ENCODE measurements at places on chromosomes 5 and 9.
A peak's percentile ranks its signal among the peaks of the same experiment; 100 is the strongest.

DNA sequence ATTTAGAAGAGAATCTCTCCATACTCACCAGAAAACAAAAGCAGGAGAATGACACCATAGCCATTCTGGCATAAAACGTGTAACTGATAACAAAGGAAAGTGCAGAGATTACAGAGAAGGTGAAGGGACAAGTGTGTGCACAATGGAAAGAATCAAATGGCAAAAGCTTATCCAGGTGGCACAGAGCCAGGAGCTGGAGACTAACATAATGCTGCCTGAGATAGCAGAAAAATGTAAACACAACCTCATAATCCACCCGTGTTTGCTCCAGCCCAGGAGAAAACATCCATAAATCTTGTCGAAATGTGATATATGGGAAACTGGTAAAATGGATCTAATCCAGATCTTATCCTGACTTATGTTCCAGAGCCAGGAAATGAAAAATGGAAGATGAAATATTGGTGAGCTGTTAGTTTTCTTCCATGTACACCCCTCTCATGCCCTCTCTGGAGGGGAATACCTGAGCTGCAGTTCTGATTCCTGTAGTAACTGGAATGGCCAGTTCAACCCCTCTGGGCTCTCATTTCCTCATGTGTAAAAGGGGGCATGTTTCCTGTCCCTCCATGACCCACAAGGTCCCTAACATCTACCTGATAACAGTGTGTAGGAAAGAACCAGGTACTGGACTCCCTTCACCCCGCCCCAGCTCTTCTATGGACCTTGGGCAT, 212.3 kb upstream of the DAPK1 start:
- no peak for DNase-seq

DNA sequence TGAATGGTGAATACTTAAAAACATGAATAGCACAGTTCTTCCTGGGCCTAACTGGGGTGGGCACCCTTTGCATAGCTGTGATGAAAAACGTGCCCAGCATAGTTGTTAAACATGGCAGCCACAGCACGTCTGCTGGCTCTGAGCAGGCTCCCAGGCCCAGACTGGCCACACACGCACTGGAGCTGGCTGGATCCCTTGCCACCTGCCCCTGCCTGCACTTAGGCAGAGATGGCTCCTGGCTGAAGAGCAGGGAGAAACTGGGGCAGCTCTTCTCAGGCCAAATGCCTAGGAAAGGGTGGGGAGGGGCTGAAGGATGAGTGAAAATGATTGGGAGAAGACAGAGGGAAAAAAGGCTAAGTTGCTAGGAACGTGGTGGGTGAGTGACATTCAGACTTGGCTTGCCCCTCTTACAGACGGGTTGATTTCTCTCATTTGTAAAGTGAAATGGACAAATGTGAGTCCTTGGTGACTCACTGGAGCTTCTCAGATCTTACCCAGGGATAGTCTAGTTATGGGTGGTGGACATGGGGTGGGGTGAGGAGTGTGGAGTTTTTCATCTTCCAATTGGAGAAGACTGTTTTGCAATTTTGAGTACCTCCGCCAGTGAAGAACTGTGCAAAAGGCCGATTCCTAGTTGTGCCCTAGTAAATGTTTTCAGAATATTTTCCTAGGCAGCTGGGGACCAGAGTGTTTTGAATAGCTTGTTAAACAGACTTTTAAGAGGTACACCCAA, 42.4 kb downstream of the TRIO start:
- DNase-seq = no peak

DNA sequence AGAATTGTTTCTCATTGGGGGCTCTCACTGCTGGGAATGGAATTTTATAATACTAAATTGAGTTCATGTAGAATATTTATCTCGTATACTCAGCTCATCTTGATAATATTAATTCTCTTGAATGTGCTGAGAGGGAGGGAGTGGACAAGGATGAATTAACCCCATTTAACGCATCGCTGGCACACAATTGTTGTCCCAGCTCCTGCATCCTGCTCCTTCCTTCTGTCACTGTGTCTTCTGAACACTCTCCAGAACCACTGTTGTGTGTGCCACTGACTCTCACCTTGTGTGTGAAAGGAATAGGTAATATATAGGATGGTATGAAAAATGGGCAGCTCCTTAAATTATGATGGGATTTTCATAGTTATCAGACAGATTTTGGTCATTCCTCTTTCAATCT, 267.3 kb downstream of the MTRR start:
- DNase-seq = no peak

- no peak for DNase-seq
Measured at GRCh38 chr9:133606708-133607025, 2.5 kb downstream of the FAM163B start.

DNA sequence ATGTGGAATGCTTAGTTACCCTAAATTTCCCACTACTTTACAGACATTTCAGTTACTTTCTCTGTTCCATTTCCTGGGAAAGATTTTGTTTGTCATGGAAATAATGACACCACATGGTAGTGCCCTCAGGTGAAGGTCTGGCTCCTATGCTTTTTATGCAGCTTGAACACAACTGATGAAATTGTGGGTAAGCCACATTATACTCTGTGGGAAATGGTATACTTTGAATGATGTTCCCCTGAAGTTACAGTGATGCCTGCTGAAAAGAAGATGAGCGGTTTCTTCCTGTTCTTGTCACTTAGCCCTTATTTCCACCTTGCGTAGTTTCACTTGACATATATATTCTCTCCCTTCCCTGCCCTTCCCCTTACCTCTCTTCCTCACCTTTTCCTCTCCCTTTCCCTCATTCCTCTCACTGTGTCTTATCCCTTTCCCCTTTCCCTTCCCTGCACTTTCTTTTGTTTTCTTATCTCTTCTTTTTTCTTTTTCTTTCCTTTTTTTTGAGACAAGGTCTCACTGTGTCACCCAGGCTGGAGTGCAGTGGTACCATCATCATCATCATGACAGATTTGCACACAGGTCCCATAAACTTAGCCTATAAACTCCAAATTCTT, 280.8 kb upstream of the IL12B start:
- no peak for DNase-seq

DNA sequence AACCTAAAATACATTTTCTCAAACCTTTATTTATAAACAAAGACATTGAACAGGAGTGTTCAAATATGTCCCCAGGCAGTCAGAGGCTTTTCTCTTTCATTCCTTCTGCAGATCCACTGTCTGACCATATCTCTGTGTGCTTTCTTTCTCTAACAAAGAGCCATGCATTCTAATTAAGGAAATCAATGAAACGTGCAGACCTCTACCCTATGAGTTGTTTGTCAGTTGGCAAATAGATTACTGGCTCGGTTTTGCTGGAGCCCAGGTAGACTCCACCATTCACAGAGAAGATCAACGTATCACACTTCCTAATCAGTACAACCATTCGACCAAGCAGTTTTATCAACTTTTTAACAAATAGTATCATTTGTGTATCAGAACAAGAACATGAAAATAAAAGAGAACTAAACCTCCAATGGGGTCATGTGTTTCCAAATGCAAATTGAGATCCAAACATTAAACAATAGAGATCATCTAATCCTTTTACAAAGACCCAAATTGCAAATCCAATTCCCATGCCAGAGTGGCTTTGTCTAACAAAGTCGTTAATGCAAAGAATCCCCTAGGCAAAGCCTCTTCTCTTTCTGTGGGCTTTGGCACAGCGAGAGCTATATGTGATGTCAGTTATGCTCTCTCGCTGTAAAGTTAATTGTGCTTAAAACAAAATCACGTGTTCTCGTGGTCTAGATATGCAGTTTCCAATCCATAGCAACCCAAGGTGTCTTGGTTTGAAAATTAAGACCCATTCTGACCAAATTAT, 16.8 kb downstream of the KLF4 start:
- DNase-seq = no peak

DNA sequence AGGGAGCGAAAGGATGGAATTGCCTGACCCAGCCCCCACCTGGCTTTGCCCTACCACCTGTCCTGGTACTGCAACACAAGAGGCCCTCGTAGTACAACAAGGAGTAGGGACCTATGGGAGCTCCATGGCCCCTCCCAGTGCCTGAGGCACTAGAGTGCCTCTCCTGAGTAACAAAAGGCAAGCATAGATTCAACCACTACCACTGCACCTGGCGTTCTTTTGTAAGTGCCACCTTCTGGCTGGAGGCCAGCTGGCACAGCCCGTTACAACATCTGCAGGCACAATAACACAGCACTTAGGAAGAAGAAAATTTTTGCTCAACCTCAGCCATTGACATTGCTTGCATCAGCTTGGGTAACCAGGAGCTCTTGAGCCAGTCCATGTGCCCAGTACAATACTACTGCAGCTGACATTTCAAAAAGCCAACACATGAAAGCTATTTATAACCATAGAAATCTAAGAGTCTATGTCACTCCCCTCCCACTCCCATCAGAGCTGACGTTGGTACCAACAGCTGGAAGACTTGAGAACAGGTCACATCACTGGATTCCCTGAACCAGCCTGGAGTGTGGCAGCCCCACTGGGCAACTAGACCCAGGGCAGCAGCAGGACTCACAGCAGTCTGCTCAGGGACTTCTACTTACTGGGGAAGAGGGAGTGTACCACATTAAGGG, 17.7 kb upstream of the FAM174A start:
- DNase-seq = peak; percentile 95

GRCh38 chr9:108479989-108480652, 375.7 kb downstream of the ACTL7B start:
- no peak for DNase-seq

DNA sequence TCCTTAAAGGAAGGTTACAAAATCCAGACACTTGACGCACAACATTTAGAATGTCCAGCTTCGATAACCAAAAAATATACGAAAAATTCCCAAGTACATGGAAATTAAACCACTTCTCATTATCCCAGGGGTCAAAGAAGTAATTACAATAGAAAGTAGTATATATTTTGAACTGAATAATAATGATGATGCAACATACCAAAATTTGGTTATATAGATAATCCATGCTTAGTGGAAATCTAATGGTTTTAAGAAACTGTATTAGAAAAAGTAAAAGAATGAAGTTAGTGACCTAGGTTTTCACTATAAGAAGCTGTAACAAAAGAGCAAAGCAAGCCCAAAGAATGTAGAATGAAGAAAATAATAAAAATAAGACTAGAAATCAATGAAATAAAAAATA, 204.0 kb upstream of the PUM3 start:
- no peak for DNase-seq

GRCh38 chr9:124797343-124798103, 20.6 kb downstream of the OLFML2A start:
- no peak for DNase-seq

GRCh38 chr5:175567954-175568353, 89.6 kb downstream of the SFXN1 start:
- peak; percentile 30 for DNase-seq

DNA sequence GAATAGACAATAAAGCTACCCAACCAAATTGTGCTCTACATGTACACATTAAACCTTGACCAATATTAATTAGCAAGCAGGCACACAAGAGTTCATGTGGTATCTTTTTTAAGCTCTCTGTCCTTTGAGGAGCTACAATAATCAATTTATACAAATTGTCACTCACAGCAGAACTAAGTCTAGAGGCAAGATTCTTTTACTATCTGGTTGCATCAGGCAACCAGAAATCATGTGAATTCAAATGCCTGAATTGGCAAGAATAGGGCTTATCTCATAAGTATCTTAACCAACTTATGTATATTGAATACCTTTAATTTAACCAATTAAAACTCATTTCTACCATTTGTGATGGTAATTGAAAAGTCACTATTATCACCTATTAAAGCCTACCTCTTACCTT, 145.5 kb upstream of the HAPLN1 start:
- no peak for DNase-seq

DNA sequence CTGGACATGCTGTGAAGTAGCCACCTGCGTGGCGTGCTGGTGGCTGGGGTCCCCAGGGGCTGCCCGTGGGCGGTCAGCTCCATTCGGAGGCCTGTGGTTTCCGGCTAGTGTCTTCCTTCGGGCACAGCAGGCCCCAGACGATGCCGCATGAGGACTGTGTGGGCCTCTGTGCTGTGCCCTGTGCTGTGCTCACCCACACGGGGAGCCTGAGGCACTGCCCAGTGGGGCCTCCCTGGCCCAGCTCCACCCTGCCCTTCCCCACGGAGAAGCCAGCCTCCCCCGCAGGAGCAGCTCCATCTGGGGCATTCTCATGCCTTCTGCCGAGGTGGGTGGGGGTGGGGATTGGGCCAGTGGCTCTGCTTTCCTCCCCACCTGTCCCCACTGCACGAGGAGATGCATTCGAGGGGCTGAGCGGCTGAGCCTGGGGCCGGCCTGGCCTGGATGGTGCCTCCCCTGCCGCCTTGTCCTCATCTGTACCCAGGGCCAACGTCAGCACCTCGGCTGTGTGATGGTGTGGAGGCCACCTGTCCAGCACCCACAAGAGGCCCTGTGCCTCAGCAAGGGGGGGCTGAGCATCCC, 24.2 kb downstream of the RXRA start:
- DNase-seq = no peak

DNA sequence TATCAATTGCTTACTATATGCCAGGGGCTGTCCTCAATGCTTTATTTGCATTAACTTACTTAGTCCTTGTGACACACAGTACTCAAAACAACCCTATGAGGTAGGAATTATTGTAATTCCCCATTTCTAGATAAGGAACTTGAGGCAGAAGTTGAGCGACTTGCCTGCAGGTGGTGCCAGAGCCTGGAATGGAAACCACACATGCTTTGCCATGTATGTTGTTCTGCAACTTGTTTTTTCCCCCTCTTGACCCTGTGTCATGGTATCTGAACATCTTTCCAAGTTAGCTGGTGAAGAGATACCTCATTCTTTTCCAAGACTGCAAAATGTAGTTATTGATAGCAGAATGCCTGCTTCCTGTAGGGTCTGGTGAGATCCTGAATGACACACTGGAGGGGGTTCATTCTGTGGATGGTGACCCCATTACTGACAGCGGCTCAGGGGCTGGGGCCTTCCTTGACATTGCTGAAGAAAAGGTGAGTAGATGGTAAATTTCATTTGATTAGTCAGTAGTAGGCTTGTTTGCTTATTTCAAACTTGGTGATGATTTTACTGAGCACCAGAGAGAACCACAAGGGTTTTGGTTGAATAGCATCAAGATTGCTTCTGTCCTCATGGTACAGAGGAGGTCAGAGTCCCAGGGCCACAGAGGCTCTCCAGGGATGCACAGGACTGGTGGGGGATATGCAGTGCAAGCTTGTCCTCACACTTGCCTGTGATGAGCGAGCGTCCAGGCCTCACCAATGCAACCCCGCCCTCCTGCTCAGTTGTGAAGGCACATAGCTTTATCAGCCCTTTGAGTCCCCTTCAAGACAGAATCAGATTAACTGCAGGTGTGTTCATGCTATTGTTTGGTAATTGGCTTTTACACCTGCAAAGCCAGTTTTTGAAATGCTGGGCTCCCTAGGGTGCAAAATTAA, 57.0 kb downstream of the COL15A1 start:
- peak; percentile 55 for DNase-seq

- no peak for DNase-seq
Measured at GRCh38 chr9:74147906-74148305, 349.2 kb upstream of the RORB start.

Data from MM.1S (cell line).